ENCODE measurements at places on chromosomes 7 and 10.

DNA sequence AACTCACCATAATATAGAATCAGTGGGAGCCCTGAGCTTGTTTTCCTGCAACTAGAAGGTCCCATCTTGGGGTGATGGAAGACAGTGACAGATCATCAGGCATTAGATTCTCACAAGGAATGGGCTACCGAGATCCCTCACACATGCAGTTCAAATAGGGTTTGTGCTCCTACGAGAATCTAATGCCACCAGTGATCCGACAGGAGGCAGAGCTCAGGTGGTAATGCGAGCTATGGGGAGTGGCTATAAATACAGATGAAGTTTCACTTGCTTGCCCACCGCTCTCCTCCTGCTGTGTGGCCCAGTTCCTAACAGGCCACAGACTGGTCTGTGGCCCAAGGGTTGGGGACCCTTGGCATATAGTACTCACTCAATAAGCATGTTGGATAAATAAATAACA lies 93.4 kb downstream of the POU6F2 start:
- no peak for DNase-seq

DNA sequence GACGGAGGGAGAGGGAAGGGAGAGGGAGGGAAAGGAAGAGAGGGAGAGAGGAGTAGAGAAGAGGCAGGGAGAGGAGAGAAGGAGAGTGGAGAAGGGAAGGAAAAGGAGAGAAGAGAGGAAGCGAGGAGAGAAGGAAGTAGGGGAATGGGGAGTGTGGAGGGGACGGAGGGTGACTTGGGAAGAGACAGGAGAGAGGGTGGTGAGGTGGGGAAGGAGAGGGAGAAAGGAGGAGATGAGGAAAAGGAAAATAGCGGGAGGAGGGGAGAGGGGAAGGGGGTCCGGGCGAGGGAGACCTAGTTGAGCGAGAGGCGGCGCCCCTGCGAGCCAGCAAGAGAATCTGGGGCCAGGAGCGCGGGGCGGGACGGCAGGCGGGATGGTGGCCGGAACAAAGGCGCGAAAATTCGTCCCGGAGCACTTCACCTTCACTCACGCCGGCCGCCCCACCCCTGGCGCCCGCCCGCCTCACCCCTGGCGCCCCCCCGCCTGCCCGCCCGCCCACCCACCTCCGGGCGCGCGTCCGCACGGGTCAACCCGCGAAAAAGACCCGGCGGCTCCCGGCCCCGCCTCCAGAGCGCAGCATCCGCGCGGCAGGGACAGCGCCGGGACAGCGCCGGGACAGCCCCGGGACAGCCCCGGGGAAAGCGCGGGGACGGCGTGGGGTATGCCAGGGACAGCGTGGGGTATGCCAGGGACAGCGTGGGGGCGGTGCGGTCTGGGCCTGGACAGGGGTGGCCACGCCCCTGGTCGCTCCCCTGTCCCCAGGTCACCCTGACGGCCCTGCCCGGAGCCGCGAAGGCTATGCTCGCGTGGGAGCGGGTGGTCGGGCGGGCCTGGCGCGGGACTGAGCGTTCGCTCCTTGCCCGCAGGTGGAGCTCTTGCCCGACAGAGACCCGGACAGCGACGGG lies 4.2 kb downstream of the VSTM2A start:
- DNase-seq, result no peak

- no peak for DNase-seq
Measured at GRCh38 chr10:75525646-75526045, 94.2 kb downstream of the LRMDA start.

GRCh38 chr10:130079614-130080460 lies 30.8 kb downstream of the C10orf143 start:
- DNase-seq, result no peak

- DNase-seq, result no peak
Measured at GRCh38 chr7:130397758-130398073, 17.4 kb downstream of the CPA1 start.

GRCh38 chr10:43939389-43939938 lies 290.8 kb upstream of the ZNF32 start:
- DNase-seq, result no peak

- no peak for DNase-seq
Measured at GRCh38 chr10:74306227-74306982, 155.4 kb downstream of the ADK start.

GRCh38 chr7:151676759-151677158 lies 157.1 kb upstream of the RHEB start:
- DNase-seq, result no peak

- peak; percentile 12 for DNase-seq
Measured at GRCh38 chr7:3057066-3057420, 13.4 kb upstream of the CARD11 start.

GRCh38 chr7:135718794-135719437 lies 9.1 kb downstream of the SLC13A4 start:
- DNase-seq, result no peak

GRCh38 chr10:25522946-25523608 lies 348.3 kb downstream of the GPR158 start:
- DNase-seq, result no peak

GRCh38 chr10:5532307-5532605 lies 7.5 kb downstream of the CALML3 start:
- DNase-seq, result peak; percentile 74

DNA sequence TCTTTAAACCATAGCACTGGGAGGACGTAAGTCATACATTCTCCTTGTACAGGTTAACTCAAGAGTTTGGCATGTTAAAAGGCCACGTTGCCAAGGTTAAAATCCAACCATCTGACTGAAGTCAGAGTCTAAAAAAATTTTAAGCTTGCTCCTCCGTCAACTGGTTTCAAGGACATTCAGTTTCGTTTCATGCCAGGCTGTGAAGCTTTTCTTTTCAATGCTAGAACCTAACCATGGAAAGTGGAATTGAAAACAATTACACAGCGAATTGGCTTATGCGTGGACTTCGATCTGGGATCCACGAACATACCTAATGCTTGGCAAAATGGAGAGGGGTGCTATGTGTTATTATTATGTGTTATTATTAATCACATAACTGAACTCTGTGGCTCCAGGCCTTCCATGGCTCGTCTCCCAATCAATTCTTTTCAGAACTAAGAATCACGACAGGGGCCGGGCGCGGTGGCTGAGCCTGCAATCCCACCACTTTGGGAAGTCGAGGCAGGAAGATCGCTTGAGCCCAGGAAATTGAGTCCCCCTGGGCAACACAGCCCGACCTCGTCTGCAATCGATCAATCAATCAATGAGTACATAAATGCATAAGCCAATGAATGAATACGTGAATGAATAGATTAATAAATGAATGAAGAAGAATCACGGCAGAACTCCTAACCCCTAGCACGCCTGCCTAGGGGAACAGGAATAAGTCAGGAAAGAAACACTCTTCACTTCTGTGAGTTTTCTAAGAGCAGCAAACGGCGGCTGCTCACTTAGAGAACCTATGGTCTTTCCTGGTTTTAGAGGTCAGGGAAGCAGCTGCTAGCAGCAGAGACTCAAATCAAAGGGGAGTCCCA lies 733 bp upstream of the ARL5B start:
- DNase-seq, result peak; percentile 50

DNA sequence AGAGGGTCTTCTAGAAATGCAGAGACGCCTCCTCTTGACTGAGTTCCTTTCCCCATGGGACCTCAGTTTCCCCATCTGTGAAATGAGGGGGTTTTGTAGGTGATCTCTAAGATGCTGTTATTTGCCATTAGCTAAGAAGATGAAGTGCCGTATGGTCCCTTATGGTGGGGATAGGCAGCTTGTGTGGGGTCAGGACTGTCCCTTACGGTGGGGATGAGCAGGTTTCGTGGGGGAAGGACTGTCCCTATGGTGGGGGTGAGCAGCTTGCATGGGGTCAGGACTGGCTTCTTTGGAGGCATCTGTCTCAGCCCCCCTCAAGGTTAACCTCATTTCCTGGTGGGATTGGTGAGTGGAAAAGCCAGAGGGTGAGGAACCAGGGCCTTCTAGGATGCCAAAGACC lies 148.3 kb upstream of the GPR26 start:
- DNase-seq, result no peak

- no peak for DNase-seq
Measured at GRCh38 chr7:129115676-129116075, 28.8 kb upstream of the TSPAN33 start.

GRCh38 chr7:30171766-30172447 lies 37.1 kb downstream of the MTURN start:
- DNase-seq, result no peak

- DNase-seq, result no peak
Measured at GRCh38 chr7:138625849-138626230, 75.3 kb downstream of the SVOPL start.

GRCh38 chr7:159066816-159067575 lies 77.7 kb downstream of the VIPR2 start:
- no peak for DNase-seq

- DNase-seq, result no peak
Measured at GRCh38 chr7:97751566-97751965, 19.7 kb downstream of the TAC1 start.

- DNase-seq, result no peak
Measured at GRCh38 chr7:36547416-36547815, 157.8 kb downstream of the ANLN start.

DNA sequence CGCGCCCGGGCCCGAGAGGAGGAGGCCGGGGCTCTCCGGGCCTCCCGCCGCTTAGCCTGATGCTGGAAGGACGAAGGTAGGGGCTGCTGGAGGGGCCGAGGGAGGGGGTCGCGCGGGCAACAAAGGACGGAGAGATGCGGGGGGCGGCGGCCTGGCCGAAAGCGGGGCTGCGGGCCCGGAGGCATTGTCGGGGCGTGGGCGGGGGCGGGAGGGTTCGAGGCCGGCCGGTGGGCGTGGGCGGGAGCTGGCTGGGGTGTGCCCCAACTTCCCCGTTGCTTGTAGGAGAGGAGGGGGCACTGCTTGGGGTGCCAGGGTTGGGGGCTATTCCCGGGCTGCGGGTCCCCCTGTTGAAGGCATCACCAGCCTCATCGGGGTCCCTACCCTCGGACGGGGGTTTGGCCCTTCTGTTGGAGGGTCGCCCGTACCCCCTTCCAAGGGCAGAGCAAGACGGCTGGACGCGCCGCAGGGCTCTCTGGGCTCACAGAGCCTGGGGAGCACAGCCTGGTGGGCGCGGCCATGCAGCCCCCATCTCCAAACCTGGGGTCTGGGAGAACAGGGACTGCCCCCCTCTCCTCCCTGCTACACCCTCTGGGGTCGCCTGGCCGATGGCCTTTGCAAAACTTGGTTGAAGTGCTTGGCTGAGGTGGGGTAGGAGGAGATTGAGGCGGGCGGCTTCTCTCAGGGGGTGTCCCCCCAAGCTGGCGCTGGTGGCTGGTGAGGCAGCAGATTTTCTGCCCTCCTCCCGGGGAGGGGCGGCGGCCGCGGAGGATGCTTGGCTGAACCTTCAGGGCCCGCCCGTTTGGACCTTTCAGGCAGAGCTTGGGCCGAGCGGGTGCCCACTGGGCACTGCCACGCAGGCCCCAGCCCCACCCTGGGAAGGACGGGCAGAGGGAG lies 699 bp downstream of the CLIP2 start:
- DNase-seq, result peak; percentile 88

- peak; percentile 83 for DNase-seq
Measured at GRCh38 chr10:52410916-52411315, 96.8 kb downstream of the DKK1 start.

GRCh38 chr10:87550741-87551140 lies 46.0 kb downstream of the MINPP1 start:
- DNase-seq, result no peak

DNA sequence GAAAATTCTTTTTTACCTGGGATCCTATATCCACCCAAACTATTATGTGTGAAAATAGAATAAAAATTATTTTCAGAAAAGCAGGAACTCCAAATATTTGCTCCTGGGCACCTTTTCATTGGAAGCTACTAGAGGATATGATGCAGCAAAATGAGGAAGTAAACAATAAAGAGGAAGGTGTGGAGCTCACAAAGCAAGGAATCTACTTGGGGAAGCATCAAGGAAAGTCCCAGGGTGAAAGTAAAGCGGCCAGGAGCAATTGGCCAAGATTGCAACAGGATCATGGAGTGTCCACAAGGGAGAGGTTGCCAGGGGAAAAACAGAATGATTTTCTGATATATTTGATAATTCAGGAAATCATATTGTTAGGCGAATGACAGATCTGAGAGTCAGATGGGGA lies 80.8 kb downstream of the CARD11 start:
- no peak for DNase-seq

GRCh38 chr7:5580714-5581395 lies 157.2 kb upstream of the TNRC18 start:
- DNase-seq, result no peak

- no peak for DNase-seq
Measured at GRCh38 chr7:44177570-44178131, 11.6 kb downstream of the GCK start.

GRCh38 chr7:37923996-37924395 lies 3.6 kb downstream of the EPDR1 start:
- no peak for DNase-seq

DNA sequence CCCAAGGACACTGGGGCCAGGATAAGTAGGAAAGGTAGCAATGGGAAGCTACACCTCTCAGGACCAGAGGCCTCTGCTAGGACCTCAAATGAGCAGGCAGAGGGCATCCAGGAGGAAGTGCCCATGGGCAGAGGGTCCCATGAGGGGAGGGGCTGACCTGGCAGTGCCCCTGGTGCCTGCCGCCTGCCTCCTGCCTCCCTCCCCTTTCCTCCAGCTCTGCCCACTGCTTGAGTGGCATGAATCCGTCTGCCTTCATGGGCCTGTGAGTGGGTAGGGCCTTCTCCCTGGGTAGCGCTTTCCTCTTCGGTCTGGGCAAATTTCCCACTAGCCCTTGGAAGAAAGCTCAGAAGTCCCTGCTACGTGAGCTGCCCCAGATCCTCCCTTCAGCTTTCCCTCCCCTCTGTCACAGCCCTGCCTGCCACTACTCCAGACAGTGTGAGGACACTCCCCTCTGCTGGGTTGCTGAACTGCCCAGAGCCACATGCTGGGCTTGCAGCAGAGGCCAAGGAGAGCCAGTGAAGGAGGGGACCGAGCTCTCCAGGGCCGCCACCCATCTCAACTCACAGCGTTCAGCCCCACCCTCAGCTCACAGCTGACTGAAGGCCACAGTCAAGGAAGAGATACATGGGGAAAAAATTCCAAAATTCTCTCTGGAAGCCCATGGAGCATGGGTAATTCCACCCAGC lies 141.4 kb downstream of the ARHGAP22 start:
- peak; percentile 65 for DNase-seq

GRCh38 chr7:131020759-131021261 lies 286.8 kb upstream of the KLF14 start:
- no peak for DNase-seq

- no peak for DNase-seq
Measured at GRCh38 chr10:49036638-49037037, 78.7 kb downstream of the VSTM4 start.

- no peak for DNase-seq
Measured at GRCh38 chr7:98458090-98458875, 57.4 kb upstream of the BAIAP2L1 start.

DNA sequence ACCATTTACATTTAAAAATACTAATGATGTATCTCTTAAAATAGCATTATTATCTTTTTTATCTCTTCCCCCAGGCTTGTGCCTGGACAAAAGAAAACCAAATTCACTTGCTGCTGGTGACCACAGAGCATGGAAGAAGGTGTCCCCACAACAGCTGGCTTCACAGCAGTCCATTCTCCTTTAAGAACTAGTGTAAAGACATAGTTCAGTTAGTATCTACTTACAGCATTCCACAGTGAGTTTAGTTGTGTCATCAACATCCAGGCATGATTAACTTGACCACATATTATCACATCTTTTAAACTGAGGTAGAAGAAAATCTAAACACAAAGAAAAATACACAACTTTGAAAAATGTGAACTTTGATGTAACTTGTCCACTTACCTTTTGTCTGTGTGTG lies 55.0 kb downstream of the LRRC17 start:
- no peak for DNase-seq

- DNase-seq, result no peak
Measured at GRCh38 chr10:67110286-67110685, 184.4 kb downstream of the LRRTM3 start.

All from aorta (tissue), 5 donors.